ENCODE measurements at places on chromosomes 6 and 20. TPM values are rescaled to one million over a fixed set of nuclear protein-coding genes. Genes with fewer than 3 reads are reported as not detected.

GRCh38 chr20:23320317-23320716 is 30.3 kb upstream of the NXT1 start:
- no peak for DNase-seq

DNA sequence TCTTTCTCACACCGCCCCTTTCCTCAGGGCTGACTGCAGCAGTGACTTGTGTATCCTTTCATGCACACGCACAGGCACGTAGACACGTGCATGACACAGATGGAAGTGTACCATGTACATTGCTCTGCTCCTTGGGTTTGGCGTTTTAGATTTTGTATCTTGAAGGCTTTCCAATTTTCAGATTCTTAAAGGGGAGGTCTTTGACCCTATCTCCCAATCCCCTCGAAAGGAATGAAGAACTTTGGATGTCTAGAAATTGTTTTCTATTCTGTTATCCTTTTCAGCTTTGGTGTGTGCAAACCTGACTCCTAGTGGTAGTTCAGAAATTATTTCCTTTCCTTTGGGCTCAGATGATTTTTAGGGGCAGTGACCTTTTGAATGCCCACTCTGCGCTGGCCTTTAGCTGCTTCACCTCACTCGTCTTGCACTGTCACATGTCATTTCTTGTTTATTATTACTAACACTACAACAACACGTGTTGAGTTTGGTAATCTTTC is 63.0 kb downstream of the HIVEP1 start:
- no peak for DNase-seq

GRCh38 chr6:29200767-29201662 is 30.3 kb downstream of the OR2J2 start:
- DNase-seq: no peak

DNA sequence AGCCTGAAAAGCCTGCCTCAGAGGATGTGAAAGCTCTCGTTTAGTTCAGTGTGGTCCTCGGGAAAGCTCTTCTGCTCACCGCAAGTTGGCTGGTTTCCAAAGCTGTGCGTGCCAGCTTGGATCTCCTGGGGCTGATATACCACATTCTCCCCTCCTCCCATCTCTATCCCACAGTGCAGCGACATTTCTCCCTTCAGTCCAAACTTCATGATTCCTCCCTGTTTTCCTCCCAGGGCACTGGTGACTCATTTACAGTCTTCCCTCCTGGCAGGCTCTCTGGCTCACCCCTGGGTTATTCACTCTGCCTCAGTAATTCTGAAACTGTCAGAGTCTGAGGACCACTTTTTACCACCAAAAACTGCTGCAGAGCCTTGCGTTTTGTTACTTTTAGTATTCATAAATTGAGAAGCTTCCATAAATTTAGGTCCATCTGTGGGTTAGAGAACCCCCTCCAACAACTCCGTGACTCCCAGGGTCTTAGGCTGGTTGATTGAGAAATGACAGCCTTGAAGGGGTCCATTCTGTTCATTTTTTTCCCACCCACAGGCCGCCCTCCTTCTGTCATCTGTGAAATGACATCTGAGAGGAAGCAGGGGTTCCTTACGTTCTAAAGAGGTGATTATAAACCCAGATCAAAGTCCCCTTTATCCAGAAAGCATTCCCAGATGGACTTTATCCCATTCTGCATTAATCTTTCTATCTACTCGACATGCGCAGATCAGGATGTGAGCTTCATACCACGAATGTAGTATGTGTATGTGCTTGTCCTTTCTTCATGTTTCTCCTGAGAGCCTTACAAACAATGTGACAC is 6.1 kb downstream of the TRIM10 start:
- no peak for DNase-seq

DNA sequence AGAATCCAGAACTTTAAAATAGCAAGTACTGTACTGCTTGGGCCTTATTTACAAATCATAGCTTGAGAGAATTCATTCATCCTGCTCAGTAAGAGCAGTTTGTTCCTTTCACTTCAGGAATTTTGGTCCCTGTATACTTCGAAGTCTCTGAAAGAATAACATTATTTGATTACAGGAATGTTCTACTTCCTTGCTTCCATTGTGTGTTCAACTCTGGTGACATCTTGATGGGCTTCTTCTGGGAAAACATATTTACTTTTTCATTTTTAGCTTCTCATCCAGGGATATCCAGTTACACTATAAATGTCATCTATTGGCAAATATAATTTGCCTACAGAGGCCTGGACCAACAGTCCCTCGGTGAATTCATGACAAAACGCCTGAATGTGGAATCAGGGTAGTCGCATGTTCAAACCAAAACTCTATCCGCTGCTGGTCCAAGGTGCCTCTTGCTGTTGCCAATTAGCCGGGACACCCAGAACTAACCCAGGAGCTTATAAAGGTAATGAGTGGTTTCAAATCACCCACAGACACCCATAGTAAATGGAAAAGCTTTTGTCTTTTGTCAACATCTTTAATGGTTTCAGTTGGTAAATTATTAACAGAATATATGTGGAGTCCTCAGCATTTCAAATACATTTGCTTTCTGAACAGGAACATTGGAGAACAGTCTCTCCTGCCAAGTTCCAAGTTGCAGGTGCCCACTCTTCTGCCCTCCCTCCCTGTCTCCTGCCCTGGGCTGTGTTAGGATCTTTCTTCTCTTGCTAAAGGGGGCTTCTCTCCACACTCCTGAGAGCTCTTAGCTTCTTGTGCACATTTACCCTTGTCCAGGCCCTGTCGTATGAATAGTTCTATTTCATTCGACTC is 162.5 kb upstream of the CITED2 start:
- DNase-seq: no peak

- no peak for DNase-seq
These were observed 81.0 kb upstream of the ENPP5 start for GRCh38 chr6:46251583-46252339.

Gene NKX2-4
- not detected for total RNA-seq

DNA sequence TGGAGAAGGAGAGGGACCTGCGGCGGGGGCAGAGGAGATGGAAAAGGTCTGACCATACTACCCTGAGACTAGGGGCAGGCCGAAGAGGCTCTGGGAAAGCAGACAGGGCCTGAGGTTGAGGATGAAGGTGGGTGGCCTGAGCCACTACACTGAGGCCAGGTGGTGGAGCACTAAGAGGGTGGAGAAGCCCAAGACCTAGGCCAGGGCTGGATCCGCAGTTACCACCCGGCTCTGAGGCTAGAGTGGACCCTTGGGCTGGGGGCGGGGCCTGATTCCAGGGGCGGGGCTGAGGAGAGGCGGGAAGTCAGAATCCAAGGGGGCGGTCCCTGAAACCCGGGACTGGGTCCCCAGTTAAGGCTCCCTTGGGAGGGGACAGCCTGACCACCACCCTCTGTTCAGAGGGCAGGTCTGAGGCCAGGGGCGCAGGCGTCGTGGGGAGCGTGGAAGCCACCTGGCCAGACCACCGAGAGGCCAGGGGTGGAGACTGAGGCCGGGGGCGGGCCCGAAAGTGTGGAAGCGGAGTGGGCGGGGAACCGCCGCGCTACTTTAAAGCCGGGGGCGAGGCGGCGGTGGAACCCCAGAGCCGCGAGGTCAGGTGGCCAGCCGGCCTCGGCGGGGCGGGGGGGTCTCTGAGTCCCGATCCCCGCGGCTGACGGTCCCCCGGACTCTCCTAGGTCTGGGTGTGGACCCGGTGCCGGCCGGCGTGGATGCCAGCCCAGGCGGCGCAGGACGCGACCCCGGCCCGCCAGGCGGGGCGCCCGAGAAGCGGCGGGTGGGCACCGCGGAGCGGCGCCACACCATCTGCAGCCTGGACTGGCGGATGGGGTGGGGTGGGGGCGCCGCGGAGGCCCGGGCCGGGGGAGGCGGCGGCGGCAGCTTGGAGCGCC is 8.3 kb downstream of the CCM2L start:
- no peak for DNase-seq

- DNase-seq: no peak
These were observed 19.4 kb upstream of the KCNB1 start for GRCh38 chr20:49501917-49502316.

DNA sequence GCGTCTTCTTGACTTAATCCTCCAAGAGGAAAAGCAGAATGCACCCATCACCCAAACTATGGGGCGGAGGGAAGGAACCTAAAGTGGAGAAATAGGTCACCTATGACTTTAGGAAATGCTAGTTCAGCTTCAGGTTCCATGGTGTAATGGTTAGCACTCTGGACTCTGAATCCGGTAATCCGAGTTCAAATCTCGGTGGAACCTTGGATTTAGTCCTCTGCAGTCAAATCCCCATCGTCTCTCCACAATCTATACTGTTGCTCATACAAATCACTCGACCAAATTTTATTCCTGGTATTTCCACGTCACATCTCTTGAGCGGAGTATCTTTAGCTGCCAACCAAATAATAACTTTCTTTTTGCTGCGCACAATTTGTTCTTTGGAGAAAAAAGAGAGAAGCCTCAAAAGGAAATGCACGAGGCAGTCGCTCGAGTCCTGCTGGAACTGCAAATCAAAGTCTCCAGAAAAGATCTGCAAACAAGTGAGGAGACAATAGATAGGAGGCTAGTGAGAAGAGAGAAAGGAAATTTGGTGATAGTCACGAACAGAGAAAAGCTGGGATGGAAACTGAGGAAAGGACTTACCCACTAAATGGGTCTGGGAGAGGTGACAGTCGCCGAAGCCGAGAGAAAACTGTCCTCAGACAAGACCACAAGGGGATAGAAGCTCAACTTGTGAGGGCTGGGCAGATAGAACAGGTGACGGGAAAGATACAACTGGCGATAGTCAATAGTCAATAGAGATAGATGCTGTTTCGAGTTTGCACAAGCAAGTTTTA is 16.6 kb downstream of the POM121L2 start:
- no peak for DNase-seq

GRCh38 chr6:127471379-127472255 is 12.4 kb upstream of the KIAA0408 start:
- DNase-seq: no peak

- DNase-seq: no peak
These were observed 28.8 kb upstream of the GMPR start for GRCh38 chr6:16209539-16209938.

Gene HSD17B8
- 2.8 TPM for total RNA-seq

GRCh38 chr20:40714109-40714508 is 25.1 kb upstream of the MAFB start:
- no peak for DNase-seq

DNA sequence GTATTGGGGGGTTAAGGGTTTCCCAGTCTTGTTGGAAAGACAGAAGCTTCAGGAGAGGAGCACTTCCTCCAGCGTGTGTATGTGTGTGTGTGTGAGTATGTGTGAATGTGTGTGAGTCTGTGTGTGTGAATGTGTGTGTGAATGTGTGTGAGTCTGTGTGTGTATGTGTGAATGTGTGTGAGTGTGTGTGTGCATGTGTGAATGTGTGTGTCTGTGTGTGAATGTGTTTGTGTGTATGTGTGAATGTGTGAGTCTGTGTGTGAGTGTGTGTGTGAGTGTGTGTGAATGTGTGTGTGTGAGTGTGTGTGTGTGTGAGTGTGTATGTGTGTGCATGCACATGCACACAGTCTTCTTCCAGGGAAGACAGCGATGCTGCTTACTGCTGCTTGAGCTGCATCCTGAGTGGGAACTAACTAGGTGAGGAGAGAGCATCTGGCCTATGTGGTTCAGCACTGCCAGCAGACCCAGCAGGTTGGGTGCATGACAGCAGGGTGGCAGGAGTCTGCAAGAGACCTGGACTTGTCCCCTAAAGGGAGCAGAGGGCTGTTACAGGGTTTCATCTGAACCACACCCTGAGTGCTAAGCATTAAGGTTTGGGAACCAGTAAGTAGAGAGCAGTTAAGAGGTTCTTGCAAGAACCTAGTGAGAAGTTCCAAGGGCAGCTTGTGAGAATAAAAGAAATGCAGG is 22.7 kb upstream of the CCND3 start:
- no peak for DNase-seq

Gene BANF2
- total RNA-seq: not detected

Gene GSTA1
- not detected for total RNA-seq

DNA sequence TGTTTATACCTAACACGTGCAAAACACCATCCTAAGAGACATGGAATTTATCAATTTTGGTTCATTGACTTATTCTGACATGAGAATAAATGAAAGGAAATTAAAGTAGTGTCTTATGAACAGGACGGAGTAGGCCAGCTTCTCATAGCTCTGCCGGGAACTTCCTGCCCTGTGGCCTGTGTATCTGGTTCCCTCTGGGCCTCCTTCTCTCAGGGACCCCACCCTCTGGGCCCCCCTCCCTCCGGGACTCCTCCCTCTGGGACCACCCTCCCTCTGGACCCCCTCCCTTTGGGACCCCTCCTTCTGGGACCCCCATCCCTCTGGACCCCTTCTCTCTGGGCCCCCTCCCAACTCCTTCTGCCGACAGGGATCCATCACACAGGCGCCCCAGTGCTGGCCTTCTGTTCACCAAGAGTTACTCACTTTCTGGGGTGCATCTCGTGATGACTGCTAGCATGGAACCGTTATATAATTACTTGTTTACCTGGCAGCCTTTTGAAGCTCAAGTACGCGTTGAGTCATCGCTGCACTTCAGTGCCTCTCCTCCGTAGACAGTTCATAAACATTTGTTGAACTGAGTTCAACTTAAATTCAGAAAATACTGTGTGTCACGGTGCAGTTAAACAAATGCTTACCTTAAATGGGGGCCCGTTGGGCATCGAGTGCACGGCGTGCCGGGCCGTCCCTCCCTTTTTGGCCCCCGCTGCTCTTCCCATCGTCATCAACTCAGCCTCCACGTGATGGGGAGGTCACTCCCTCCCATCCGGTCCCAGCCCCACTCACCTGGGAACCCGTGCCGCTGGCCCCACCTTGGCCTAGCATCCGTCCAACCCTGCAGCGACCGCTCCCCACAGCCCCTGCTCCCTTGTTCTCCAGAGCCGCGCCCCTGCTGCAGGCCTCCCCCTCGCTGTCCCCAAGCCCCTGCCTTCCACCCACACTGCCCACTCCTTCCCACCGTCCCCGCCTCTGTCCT is 8.1 kb downstream of the CCR6 start:
- no peak for DNase-seq

Gene SAMHD1
- 250 TPM for total RNA-seq

DNA sequence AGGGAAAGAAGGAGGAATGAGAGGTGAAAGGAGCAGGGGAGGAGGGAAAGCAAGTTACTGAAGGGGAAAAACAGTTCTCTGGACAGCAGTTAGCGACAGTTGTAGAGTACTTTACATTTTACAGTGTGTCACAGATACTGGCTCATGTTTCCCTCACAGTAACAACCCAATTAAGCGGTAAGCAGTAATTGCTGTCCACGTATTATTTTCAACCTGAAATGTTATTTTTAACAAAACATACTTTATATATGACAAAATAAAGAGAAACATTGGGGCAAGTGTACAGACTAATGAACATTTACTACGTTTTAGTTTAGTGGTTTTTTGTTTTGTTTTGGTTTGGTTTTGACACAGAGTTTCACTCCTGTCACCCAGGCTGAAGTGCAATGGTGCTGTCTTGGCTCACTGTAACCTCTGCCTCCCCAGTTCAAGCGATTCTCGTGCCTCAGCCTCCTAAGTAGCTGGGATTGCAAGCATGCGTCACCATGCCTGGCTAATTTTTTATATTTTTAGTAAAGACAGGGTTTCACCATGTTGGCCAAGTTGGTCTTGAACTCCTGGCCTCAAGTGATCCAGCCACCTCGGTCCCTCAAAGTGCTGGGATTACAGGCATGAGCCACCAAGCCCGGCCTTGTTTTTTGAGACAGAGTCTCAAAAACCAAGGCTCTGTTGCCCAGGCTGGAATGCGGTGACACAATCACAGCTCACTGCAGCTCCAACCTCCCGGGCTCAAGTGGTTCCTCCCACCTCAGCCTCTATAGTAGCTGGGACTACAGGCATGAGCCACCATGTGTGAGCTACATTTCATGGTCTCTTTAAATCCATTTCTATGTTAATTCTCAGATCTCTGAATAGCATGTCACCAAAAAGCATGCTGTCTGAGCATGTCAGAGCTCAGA is 22.6 kb upstream of the BTN3A2 start:
- DNase-seq: no peak
